CD4-positive, alpha-beta T cell treated with Interleukin-4 for 1 hour (primary cell): ENCODE measurements at places on chromosomes 2 and 18.
A peak's percentile ranks its signal among the peaks of the same experiment; 100 is the strongest.

DNA sequence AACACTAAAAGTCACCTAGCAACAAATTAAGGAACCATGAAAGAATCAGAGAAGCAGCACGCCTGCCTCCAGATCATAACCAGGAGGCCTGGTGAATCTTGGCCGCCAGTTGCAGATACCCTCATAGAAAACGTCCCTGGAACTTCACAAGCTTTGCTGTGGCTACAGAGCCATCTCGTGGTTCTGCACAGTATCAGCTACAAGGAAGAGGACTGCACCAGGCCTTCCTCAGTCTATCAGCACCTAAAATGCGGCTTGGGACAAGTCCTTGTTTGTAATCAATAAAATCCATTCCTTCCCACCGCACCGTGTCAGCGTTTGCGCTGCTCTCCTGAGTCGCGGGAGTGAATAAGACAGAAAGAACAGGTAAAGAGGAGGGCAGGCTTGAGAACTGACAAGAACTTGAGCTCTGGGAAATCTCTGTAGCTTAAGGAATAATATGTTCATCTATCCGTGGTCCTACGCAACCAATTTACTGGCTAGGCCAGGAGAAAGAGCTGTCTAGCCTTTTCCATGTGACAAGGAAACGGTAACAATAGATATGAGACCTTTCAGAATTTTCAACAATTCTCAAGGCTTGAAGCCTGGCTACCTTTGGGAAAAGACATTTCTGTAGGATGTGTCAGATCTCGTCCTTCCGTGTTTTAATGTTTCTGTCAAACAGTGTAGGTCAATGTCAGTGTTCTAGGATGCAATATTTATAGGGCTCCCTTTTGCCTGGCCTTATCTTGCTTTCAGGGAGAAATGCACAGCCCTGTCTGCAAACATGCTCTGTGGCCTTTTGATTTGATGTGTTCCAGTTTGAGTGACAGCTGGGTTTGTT lies 128.5 kb upstream of the RAB12 start:
- DNase-seq, result no peak

DNA sequence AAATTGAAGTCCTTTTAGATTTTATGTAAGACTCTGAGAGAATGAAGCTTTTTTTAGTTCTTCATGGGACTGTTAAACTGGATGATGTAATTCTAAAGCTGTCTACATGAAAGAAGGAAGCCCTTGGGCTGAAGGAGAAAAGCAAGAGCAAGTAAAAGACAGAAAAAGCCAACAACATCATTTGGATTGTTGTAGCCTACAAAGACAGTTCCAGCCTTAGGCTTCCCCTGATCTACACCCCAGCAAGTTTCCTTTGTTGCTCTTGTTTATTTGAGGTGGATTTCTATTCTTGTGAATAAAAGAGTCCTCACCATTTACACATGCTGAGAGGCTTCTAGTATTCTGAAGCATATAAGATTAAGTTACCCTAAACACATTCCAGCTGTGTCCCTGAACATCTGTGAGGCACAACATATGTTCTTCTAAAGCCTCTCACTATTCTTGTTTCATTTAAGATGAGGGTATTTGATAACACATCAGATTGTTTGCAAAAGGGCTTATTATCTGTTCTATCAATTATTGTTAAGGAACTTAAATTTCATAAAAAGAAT lies 377.8 kb downstream of the LNPK start:
- DNase-seq, result no peak

- no peak for DNase-seq
Observed at GRCh38 chr2:111930409-111930808, 32.0 kb downstream of the MERTK start.

DNA sequence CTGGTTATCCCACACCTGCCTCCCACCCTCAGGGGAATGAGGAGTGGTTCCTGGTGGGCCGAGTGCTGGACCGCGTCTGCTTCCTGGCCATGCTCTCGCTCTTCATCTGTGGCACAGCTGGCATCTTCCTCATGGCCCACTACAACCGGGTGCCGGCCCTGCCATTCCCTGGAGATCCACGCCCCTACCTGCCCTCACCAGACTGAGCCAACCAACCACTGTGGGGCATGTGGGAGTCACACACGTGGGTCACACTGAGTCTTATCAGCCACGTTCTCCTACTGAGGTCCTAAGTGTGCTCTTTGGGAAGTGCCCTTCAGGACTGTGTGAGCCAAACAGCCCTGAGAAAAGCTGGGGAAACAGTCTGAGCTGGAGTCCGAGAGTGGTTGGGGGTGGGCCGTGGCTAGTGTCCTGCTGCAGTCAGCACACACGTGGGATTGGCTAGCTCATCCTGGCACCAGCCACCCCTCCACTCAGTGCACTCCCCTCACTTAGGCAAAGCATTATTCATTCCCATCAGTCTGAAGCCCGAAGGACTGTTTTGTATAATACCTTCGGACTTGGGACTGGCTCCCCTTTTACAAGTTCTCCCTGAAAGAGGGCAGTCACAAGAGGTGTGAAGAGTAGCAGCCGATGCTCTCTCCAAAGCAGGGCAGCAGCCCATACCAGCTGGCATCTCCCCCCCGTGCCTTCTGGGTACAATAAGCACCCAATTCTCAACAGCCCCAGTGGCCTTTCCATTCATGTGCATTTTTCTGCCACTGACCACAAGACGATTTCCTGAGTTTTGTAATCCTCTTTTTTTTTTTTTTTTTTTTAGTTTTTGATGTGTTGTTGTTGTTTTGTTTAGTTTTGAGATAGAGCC lies 4.6 kb downstream of the TIGD1 start:
- DNase-seq, result no peak

DNA sequence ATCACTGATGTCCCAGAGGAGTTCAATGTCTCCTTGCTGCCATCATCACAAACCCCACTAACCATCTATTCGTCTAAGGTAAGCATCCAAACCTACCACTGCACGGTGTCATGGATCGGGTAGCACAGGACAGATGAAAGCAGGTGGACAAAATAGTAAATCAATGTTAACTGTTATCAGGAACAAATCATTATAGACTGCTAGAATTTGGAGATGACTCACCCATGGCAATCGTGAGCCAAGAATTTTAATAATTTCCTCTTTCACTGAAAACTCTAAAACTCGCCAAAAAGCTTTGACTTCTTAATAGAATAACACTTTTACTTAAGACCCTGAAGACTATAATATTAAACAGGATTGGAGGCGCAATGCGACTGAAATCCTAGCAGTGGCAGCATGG lies 33.7 kb upstream of the BZW1 start:
- no peak for DNase-seq

DNA sequence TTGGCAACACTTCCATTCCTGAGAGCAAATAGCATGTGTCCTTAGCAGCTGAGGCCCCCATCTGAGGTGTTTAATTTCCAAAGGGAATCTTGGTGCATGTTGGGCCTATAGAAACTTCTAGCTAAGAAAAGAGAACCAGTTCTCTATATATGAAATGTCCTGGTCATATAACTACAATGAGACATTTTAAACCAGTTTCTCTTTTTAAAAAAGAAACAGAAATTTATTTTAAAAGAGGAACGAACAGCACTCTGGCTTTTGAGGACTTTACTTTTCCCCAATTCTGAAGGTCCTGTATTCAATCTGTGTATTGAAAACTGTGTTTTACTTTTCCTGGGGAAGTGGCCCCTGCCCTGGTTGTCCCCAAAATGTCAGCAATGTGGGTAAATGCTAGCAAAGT lies 309.5 kb upstream of the STON1 start:
- no peak for DNase-seq

GRCh38 chr18:42582266-42582665 lies 533.2 kb downstream of the RIT2 start:
- DNase-seq, result no peak

DNA sequence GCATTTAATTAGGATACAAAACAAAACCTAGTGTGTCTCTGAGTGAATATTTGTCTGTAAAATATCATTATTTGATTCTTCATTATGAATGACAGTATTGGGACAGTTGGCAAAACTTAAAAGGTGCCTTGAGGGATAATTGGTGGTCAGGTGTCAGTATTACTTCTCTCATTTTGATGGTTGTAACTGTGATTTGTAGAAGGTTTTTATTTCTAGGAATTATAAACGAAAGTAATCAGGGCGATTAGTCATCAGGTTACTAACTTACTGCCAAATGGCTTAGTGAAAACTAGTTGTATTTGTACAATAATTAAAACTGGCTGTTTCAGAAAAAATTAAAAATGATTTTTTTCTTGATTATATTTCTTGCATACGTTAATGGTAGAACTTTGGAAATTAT lies 117.6 kb downstream of the BIRC6 start:
- DNase-seq, result no peak

- no peak for DNase-seq
Observed at GRCh38 chr2:178076130-178076529, 3.6 kb upstream of the PDE11A start.

DNA sequence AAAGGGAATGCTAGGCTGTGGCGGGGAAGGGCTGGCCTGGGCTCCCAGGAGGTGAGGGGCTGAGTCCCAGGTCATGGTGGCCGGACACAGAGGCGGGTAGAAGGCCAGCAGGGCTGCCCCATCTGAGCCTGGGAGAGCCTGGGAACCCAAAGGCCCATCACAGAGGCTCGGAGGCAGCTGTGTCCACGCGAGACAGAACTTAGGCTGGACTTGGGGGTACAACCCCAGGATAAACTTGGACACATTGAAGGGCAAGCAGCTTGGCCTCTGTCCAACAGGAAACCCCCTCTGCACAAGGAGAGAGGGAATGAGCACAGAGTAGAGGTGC lies 95.9 kb downstream of the ZFP36L2 start:
- no peak for DNase-seq

- no peak for DNase-seq
Observed at GRCh38 chr2:207184348-207184747, 18.6 kb upstream of the KLF7 start.

DNA sequence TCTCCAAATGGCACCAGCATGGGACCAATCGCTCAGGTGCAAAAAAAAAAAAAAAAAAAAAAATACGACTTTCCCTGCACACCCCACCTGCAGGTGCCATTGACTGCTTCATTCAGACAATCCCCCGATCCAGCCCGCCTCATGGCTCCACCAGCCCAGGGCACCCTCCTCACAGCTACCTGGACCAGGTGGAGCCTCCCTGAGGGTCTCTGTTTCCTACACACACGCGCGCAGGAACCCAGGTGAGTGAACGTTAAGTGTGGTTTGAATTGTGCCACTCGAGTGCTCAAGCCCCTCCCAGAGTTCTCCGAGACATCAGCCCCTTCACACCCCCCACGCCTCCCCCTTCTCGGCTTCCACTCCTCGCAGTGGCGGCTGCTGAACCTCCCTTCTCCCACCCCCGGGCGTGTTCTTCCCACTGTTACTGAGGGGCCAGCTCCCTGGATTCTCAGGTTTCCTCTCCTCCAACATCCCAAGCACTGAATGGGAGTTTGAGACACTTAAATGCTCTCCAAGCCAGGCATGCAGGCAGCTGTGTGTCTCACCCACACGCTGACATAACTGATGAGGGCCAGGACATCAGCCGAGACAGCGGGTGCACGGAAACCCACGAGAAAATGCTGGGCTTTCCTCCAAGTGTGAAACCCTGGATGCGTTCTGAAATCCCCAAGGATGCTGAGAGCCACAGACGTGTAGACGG lies 88.8 kb upstream of the SNTG2 start:
- no peak for DNase-seq

- DNase-seq, result peak; percentile 49
Observed at GRCh38 chr18:54679318-54680149, 88.5 kb downstream of the DYNAP start.

DNA sequence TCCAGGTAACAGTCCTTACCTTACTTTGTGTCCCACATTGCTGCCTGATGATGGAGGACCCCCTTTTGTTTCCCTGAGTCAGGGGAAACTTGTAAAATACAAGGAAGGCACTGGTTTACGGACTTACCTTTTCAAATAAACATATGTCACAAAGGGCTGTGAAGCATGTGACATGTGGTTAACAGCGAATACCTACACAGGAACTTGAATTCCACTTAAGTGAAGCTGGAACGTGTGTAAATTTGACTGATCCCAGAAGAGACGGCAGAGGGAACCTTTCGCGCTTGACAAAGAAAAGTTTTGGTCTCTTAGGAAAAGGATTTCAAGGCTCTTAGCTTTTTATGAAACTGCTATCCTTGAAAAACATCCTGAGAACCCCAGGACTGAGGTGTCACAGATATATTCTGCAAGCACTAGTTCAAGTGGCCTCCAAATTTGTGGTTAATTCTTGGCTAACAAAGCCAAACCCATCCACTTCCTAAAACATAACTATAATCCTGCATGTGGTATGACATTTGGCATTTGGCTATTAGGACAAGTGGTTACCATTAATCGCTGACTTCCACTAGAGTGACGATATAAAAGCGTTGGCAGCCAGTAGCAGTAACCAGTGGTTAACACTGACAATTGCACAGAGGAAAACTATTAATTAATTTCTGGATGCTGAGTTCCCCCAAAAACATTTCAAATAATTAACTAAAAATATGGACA lies 55.6 kb downstream of the ITGB6 start:
- no peak for DNase-seq

- DNase-seq, result no peak
Observed at GRCh38 chr2:128413014-128413717, 94.5 kb upstream of the HS6ST1 start.

GRCh38 chr2:220512419-220512818 lies 885.0 kb downstream of the SLC4A3 start:
- no peak for DNase-seq

GRCh38 chr2:118050974-118051373 lies 37.1 kb upstream of the CCDC93 start:
- no peak for DNase-seq

DNA sequence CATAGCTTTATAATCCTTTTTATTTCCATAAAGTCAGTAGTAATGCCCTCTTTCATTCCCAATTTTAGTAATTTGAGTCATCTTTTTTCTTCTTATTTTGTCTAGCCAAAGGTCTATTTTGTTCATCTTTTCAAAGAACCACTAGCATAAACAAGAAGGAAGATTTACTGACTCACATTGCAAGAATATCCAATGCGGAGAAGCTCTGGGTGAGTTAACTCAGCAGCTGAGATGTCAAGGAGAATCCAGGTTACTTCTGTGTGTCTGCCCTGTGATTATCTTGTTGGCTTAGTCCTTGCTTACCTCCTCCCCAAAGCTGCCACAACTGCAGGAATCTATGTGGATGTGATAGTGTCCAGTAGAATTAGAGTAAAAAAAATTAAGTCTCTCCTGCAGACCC lies 311.4 kb upstream of the NCKAP5 start:
- no peak for DNase-seq

GRCh38 chr2:231886071-231886681 lies 40.0 kb downstream of the NPPC start:
- DNase-seq, result no peak

DNA sequence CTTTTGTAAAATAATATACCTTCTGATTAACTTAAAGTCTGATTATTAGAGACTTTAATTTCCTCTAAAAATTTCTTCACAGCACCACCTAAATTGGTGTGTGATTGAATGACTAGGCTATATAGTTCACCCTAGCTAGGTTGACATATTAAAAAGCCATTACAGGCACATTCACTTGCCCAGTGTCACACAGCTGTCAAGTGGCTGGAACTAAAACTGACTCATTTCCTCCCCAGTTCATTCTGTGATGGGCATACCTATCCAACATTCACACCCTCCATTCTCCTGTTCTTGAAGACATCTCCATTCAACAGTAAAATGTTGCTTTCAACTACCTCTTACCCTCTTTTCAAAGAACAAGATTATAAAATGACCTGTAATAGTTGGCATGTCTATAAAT lies 334.5 kb downstream of the ARHGAP15 start:
- DNase-seq, result no peak

- DNase-seq, result no peak
Observed at GRCh38 chr2:158300394-158300793, 156.2 kb downstream of the CCDC148 start.

GRCh38 chr18:57116598-57117132 lies 30.2 kb upstream of the BOD1L2 start:
- no peak for DNase-seq
